GM19239 (cell line): ENCODE measurements at places on chromosomes 2 and 18.

DNA sequence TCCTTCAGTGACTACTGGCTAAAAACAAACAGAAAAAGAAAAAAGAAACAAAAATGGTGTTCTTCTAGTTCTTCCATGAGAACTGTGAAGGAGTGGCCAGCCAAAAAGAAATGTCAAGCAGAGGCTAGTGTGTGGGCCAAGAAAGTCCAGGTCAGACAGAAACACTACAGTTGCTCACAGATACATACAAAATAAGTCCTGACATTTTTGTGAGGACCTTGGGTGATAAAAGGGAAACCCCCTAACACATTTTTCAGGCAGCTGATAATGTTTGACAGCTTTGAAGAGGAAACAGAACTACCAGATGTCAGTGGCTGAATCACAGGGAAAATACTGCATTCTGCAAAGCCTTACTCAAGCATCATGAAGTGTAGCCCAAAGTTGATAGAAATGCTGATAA lies 28.1 kb downstream of the ARHGAP25 start:
- no peak for DNase-seq

DNA sequence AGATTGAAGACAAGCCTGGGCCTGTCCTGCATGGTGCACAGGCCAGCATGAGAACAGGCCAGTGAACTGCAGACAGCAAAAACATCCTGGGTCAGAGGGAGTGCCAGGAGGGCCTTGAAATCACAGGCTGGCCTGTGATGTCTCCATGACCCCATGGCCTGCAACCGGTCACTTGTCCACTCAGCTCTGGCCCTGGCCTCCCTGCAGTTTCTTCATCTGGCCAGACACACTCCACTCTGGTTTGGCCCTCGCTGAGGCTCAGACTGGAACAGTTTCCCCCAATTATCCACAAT lies 12.6 kb downstream of the CYRIA start:
- no peak for DNase-seq

GRCh38 chr18:29439398-29439797 lies 1262.5 kb upstream of the CDH2 start:
- no peak for DNase-seq

DNA sequence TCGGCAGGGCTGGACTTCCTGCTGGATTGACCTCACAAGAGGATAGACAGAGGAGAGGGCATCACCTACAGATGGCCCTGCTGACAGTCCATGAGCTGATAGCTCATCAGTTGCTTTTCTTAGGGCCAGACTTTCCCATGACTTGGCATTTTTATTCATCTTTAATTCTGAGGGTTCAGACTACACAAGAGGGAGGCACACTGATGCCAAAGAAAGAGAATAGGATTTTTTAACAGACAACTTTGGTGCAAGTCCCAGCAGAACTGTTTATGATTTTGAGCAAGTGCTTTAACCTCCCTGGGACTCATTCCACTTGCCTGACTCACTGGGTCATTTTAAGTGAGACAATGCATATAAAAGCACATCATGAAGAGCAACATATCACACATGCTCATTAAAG lies 299.2 kb downstream of the INSIG2 start:
- no peak for DNase-seq

GRCh38 chr18:59784694-59785093 lies 87.5 kb upstream of the CCBE1 start:
- DNase-seq, result no peak

DNA sequence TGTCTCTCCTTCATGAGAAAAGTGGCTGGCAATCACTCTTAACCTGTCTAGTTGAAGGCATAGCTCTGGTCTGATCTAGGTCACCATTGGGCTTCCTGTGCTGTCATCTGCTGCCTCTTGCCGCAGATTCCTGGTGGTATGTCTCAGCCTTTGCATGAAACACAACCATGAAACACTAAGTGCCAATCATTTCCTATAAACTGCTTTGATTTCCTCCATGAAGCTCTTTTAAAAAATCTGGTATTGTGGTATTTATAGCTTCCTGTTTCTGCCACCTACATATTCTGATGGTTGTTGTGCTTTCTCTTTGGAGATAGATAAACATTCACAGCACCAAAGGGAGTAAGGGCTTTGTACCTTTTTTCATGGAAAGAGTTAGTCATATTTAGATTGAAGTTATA lies 120.0 kb upstream of the EPC2 start:
- no peak for DNase-seq

GRCh38 chr2:240991378-240992263 lies 6.8 kb upstream of the SNED1 start:
- no peak for DNase-seq

DNA sequence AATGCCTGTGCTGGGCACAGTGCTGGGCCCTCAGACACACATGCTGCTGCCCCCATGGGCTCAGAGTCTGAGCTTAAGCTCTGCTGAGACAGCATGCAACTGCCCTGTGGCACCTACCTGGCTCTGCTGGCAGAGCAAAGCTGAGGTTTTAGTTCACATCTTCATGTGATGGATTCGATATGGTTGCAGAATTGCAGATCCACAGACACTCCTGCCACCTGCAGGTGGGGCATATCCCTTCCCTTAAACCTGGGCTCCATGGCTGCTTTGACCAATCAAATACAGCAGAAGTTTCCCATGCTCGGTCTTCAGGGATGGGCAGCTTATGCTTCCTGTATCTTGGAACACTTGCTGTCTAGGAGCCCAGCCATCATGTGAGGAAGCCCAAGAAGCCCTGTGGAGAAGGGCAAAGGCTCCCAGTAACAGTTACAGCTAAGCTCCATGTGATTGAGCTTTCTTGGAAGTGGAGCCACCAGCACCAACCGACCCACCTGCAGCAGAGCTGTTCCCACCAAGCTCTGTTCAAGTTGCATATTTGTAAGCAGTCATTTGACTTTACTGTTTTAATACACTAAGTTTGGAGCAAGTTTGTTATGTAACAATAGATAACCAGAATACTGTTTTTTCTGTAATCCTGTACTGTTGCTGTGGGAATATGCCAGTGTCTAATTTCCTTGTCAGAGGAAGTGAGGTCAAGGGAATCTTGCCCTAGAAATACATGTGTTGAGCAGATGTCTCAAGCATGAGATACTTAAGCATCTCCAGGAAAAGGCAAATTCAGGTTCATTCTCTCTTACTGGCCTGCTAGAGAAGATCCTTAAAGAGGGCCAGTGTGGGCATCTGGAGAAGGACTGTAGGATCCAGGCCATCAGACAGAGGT lies 79.3 kb downstream of the SH3RF3 start:
- no peak for DNase-seq

- DNase-seq, result no peak
Observed at GRCh38 chr2:20212459-20212870, 12.5 kb downstream of the SDC1 start.

- no peak for DNase-seq
Observed at GRCh38 chr2:134674687-134675086, 44.1 kb downstream of the TMEM163 start.

GRCh38 chr18:7671105-7671504 lies 104.0 kb downstream of the PTPRM start:
- DNase-seq, result no peak

- DNase-seq, result no peak
Observed at GRCh38 chr2:170255971-170256370, 78.0 kb downstream of the MYO3B start.

DNA sequence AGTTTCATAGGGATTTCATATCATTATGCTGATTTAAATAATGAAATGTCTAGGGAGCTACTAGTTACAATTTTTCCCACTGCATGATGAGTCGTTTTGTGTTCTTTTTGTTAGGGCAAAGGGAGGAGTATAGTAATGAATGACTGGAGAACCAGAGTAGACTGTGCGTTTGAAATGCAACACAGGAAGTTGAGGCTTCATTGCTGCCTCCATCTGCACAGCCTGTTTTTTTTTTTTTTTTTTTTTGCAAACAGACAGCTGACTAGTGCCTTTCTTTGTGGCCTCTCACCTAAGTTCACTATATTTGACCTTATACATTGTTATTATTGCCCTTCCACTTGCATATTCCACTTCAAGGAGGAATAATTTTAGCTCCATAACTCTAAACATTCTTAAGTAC lies 286.7 kb upstream of the LRRTM1 start:
- no peak for DNase-seq

DNA sequence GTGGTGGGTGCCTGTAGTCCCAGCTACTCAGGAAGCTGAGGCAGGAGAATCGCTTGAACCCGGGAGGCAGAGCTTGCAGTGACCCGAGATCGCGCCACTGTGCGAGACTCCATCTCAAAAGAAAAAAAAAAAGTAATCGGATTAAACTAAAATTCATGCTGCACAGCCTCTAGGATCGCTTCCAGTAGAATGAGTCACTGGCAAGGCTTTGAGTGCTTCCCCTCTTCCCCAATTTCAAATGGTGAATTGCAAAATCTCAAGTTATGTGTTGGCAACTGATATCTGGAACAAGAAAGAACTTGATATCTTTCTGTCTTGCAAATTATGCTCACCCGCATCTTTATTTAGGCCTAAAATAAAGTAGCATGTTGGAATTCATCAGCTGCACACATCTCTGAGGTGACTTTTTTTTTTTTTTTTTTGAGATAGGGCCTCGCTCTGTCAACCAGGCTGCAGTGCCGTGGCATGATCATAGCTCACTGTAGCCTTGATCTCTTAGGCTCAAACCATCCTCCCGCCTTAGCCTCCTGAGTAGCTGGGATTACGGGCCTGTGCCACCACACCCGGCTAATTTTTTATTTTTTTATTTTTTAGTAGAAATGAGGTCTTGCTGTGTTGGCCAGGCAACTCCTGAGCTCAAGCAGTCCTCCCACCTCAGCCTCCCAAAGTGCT lies 12.7 kb downstream of the TTC39C start:
- no peak for DNase-seq

DNA sequence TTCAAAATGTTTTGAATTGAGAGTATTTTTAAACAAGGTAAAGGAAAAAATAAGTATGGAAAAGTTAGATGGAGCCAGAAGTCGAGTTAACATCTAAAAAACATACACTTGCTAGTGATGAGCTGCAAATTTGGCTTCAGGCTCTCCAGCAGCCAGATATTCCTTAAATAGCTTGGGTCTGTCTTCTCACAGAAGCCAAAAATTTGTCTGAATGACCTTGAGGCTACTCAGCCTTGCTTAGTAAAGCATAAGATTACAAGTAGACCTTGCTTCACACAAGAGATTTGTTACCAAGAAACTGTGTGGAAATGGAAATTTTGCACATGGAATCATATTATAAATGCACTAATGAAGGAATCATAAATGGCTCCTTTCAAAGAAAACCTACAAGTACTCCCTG lies 40.8 kb upstream of the GRB14 start:
- DNase-seq, result no peak

- no peak for DNase-seq
Observed at GRCh38 chr18:21341141-21341540, 99.1 kb downstream of the GREB1L start.

GRCh38 chr2:193583638-193584400 lies 1389.1 kb upstream of the TMEFF2 start:
- no peak for DNase-seq

- DNase-seq, result no peak
Observed at GRCh38 chr2:186554850-186555671, 34.8 kb upstream of the ITGAV start.

- no peak for DNase-seq
Observed at GRCh38 chr2:33620-34019, 12.7 kb downstream of the FAM110C start.

- no peak for DNase-seq
Observed at GRCh38 chr18:53864770-53865169, 359.7 kb downstream of the MBD2 start.

DNA sequence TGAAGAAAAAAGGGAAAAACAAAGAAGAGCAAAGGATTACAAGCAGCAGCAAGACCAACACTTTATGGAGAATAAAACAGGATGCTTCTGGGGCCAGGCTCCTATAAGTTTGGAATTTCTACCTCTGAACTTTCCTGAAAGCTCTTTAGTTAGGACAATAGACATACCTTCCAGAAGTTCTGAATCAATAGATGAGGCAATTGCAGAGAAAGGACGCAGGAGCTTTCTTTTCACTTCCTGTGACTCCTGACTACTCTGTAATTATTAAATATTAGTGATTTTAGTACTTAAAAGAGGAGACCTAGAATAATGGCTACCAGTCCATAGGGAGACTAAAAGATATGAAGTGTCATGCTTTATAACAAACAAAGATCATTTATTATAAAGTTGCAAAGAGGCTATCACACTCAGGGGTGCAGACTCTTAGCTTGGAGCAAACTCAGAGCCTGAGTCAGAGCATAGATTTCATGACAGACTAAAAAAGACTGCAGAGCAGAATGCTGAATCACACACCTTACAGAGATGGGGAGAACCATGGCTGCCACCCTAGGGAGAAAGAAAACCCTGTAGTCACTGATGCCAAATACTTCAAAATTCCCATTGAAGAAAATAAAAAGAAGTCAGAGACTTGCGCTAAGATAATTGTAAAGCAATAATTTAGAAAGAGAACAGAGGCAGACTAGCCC lies 52.5 kb upstream of the FAM136A start:
- DNase-seq, result no peak

- no peak for DNase-seq
Observed at GRCh38 chr18:50924372-50924771, 43.5 kb upstream of the ELAC1 start.

DNA sequence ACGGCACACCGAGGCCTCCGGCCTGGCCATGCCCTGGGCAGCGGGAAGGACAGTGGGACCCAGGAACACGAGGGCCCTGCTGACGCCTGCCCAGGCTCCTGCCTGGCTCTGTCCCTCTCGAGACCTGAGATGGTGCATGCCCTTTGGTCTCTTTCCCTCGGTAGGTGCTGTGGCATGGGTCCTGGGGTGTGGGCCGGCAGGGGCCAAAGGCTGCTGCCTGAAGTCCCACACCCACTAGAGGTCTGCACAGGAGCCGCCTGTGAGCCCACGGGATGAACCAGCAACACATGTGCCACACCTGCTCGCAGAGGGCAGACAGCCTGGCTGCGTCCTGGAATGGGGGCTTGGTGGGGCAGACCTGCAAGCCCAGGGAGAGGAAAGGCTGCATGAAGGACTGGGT lies 73.3 kb downstream of the NDUFA10 start:
- DNase-seq, result no peak

GRCh38 chr2:29245742-29246382 lies 130.6 kb downstream of the CLIP4 start:
- no peak for DNase-seq

DNA sequence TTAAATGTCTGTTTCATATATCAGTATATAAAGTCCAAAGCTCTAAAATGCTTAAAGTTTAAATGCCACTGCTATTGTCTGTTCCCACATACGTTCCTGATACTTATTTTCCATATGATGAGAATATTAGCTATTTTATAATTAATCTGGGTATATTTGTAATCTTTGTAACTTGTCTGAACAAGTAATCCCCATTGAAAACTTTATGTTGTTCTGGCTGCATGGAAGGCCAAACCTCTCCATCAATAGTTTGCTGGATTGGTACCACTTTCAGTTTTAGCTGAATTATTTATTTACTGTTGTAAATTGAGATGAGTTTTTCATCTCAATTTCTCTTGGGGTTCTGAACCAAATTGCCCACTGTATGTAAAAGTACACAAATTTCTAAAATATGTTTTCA lies 1.5 kb downstream of the MBD5 start:
- DNase-seq, result no peak

- no peak for DNase-seq
Observed at GRCh38 chr18:27803957-27804356, 373.0 kb downstream of the CDH2 start.

- no peak for DNase-seq
Observed at GRCh38 chr2:185700883-185701282, 37.7 kb upstream of the FSIP2 start.

- DNase-seq, result peak; percentile 4
Observed at GRCh38 chr18:26307161-26307773, 81.0 kb downstream of the TAF4B start.

GRCh38 chr2:190891889-190892288 lies 11.3 kb downstream of the GLS start:
- DNase-seq, result no peak

GRCh38 chr2:32235315-32235714 lies 29.4 kb downstream of the NLRC4 start:
- no peak for DNase-seq
